ENCODE measurements at places on chromosomes 16 and 17.

DNA sequence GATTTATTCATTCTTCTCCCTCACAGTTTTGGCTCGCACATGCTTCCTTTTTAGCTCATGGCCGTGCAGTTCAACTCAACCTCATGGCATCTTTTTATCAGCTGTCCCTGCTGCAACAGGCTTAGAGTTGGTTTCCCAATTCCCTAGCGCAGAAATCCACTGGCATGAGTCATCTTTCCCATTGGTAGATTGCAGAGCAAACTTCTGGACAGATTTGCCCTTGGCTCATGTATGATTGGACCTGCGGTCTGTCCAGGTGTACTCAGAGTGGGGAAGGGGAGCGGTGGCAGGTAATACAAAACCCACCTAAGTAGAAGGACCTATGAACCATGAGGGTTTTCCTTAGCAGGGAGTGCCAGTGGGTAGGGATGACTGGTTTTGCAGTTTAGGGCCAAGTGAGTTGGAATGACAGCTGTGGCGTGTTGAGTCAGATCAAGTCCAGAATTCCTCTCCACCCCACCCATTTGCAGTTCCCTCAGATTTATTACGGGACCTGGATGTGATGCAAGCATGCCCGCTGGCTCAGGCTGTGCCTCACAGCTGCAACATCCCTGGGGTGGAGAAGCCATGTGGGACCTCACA lies 584.7 kb downstream of the WWOX start:
- DNase-seq = peak; percentile 97

DNA sequence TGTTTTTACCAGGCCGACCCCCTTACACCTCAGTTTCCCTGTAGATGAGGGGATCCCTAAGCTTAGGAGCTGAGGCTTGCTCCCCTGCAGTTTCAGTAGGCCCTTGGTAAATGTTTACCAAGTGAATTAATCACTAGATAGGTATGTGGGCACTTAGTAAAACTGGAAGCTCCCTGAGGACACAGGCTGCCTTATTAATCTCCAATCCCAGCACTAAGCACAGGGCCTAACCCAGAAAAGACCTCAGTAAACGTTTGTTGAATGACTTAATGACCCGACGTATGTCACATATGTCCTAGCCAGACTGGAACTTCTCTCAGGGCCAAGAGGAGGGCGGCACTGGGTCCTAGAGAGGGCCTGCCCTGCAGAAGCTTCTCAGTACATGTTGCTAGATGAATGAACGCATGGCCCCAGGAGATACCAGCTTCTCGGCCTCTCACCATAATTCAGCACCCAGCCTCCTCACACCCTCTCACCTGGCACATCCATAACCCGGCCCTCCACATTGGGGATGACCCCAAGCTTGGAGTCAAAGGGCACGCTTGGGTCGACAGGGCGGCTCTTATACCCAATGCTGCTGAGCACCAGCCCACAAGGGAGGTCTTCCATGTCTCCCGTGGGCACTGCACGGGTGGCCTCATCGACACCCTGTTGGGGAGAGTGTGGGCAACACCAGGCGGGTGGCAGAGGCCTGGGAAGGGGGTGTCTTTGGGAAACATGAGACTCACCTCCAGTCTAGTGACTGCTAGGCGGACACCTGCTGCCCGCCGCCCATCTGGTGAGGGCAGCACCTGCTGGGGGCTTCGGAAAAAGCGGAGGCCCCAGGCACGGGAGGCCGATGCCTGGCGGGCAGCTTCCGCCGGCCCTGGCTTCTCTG lies 4.0 kb upstream of the GRIN2C start:
- DNase-seq = no peak

GRCh38 chr17:48048384-48049126 lies 396 bp downstream of the NFE2L1 start:
- DNase-seq = peak; percentile 83

DNA sequence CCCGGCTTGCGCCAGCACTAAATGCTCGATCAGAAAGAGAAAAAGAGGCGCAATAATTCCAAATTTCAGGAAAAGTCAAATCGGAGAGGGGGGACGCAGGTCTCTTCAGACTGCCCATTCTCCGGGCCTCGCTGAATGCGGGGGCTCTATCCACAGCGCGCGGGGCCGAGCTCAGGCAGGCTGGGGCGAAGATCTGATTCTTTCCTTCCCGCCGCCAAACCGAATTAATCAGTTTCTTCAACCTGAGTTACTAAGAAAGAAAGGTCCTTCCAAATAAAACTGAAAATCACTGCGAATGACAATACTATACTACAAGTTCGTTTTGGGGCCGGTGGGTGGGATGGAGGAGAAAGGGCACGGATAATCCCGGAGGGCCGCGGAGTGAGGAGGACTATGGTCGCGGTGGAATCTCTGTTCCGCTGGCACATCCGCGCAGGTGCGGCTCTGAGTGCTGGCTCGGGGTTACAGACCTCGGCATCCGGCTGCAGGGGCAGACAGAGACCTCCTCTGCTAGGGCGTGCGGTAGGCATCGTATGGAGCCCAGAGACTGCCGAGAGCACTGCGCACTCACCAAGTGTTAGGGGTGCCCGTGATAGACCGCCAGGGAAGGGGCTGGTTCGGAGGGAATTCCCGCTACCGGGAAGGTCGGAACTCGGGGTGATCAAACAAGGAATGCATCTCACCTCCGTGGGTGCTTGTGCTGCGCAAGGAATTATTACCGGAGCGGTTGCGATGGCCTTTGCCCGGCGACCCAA lies 4.0 kb upstream of the DLX4 start:
- DNase-seq = no peak

DNA sequence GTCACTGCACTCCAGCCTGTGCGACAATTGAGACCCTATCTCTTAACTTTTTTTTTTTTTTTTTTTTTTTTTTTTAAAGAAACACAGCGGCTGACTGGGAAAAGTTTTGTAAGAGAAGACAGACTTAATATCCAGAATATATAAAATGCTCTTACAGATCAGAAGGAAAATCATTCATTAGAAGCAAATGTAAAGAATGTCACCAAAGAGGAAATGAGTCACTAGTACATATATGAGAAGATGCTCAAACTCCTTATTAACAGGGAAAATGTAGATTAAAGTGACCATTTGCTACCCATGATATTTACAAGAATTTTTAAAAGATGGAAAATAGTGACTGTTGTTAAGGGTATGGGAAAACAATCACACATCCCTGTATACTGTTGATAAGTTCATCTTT lies 48.9 kb downstream of the RABEP1 start:
- DNase-seq = peak; percentile 47

GRCh38 chr16:22660441-22661160 lies 149.9 kb downstream of the NPIPB5 start:
- no peak for DNase-seq

DNA sequence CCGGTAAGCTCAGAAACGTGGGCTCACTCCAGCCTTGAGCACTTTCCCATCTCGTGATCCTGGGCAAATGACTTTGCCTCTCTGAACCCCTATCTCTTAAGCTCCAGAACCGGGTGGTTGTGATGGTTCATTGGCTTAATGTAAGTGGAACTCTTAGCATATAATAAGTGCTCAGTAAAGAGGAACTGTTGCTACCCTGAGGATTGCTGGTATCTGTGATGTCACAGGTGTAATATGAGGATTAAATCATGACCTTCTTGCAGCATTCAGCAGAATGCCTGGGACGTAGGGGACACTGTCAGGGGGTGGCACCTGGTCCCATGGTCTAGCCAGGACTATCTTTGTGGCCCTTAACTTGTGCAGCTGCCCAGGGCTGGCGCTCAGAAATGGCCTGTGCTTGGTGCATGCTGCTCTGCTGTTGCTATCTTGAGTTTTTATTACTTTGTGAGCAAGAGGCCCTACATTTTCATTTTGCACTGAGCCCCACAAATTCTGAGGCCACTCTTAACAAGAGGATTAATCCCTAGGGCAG lies 68.8 kb downstream of the SREBF1 start:
- no peak for DNase-seq

- peak; percentile 35 for DNase-seq
Measured at GRCh38 chr16:54630284-54630967, 300.2 kb upstream of the IRX5 start.

GRCh38 chr16:58814348-58814801 lies 80.3 kb upstream of the GOT2 start:
- peak; percentile 50 for DNase-seq

GRCh38 chr16:57252148-57252721 lies 7.2 kb downstream of the ARL2BP start:
- no peak for DNase-seq

- no peak for DNase-seq
Measured at GRCh38 chr17:55930291-55930809, 179.5 kb downstream of the PCTP start.

All from fibroblast of skin of abdomen (primary cell).